ENCODE measurements at places on chromosomes 2 and 18. TPM values are rescaled to one million over a fixed set of nuclear protein-coding genes. Genes with fewer than 3 reads are reported as not detected.

Gene NEB
- total RNA-seq = 212 TPM

Gene HPCAL1
- total RNA-seq = 7.9 TPM

Gene RAPGEF4
- 10.3 TPM for total RNA-seq

Gene CETN1
- not detected for total RNA-seq

Gene THOC1
- 80.7 TPM for total RNA-seq

Gene ALPI
- total RNA-seq = not detected

Gene SIX3
- not detected for total RNA-seq

Gene CCBE1
- 9.3 TPM for total RNA-seq

Gene PHLPP1
- total RNA-seq = 15.6 TPM

Gene KIF5C
- 2.3 TPM for total RNA-seq

Gene OR6B2
- total RNA-seq = not detected

Gene RUFY4
- total RNA-seq = 0.10 TPM

Gene CIB4
- total RNA-seq = not detected

Gene TFCP2L1
- 4.9 TPM for total RNA-seq

Gene REG3G
- total RNA-seq = not detected

Gene CFAP221
- total RNA-seq = 0.20 TPM

Gene AGXT
- total RNA-seq = 0.10 TPM

Gene CEP192
- total RNA-seq = 34.4 TPM

Gene ERBB4
- total RNA-seq = 2.1 TPM

Gene CFAP53
- 0.30 TPM for total RNA-seq

Gene MFSD6
- total RNA-seq = 26.2 TPM

Gene ZNF804A
- 0.30 TPM for total RNA-seq

Gene TUBA4B
- total RNA-seq = not detected

Gene TRIM43
- 0.10 TPM for total RNA-seq

Gene INPP4A
- 22.3 TPM for total RNA-seq

All from skin of body (tissue), 3 donors.